Right renal pelvis (tissue), 4 donors: ENCODE measurements at places on chromosomes 7 and 10. TPM values are rescaled to one million over a fixed set of nuclear protein-coding genes. Genes with fewer than 3 reads are reported as not detected.

GRCh38 chr10:24046060-24046459, 162.9 kb upstream of the KIAA1217 start:
- DNase-seq: no peak

The TEX47 gene
- polyA plus RNA-seq: not detected

- no peak for DNase-seq
Observed at GRCh38 chr7:85154282-85154937, 32.4 kb downstream of the SEMA3D start.

The ACHE gene
- polyA plus RNA-seq: 7.1 TPM

The MCM10 gene
- 10.6 TPM for polyA plus RNA-seq

DNA sequence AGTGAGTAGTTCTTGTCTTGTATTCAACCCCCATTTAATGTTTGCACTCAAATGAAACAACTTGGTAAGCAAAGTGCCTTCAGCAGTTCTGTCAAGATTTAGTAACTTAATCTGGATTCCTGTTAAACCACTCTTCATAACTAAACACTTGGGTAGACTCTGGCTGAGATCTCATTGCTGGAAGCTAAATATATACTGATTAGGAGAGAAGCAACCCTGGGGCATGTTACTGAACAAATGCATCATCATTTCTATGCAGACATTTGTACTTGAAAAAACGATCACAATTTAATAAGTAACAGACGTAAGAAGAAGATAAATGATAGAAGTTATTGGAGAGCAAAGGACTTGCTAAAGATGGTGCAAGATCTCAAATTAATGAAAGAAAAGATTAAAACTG, 308.4 kb upstream of the POM121L12 start:
- no peak for DNase-seq

The CLRN3 gene
- polyA plus RNA-seq: 19.5 TPM

GRCh38 chr7:87110778-87111177, 41.5 kb upstream of the DMTF1 start:
- no peak for DNase-seq

- DNase-seq: no peak
Observed at GRCh38 chr7:3042861-3043489, 692 bp downstream of the CARD11 start.

- DNase-seq: no peak
Observed at GRCh38 chr7:141630621-141631020, 71.3 kb downstream of the DENND11 start.
